Cerebellar cortex (tissue), 1 donor: ENCODE measurements at places on chromosomes 12 and 14.

DNA sequence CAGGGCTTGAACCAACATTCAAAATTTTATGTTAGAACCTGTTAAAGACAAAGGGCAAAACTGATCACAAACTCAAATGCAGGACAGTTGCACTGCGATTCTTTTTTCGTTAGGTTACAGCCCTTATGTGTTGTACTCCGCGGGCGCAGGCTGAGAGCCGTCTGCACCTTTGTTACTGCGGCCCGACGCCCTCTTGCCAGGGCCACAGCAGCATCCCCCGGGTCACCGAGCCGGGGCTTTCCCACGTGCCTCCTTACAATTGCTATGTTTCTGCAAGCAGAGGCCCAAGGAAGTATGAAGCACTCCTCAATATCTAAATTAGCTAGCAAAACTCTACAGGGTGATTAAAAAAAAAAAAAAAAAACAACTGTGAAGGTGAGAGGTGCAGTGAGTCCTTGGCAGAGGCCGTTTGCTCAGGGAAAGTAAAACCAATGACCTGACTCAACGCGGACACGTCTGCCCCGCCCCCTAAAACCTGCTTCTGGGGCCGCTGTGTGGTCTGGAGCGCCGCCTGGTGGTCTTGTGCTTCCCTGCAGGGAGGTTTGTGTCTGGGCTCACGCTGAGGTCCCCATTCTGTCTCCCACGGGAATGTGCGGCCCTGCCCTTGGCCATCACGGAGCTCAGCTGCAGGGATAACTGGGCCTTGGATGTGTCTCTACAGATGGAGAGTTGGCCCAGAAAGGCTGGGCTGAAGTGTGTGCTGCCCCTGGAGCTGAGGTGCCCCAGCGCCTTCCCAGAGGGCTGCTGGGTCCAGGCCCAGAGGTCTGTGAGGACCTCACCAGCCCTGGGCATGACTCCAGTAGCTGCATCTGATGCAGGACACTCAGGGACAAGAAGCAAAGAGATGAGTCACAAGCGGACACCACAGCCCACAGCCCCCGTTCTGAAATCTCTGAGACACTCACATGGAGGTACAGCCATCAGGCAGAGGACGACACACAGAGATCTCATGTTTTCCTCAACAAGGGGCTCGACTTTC, 418.5 kb downstream of the TMEM121 start:
- DNase-seq: peak; percentile 46

DNA sequence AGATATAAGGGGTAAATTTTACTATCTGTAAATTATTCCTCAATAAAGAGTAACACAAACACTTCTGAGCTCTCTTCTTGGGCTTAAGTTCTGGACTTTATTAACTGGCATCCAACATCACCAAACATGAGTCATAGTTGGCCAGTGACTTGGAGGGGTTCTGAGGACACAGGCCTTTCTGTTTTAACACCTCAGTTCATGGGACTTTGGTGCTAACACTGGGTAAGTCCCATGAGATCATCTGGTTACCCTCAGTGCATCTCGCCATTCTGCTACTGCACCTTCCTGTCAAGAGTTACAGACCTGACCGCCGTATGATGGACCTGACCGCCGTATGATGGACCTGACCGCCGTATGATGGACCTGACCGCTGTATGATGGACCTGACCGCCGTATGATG, 9.9 kb downstream of the SLC15A4 start:
- no peak for DNase-seq

DNA sequence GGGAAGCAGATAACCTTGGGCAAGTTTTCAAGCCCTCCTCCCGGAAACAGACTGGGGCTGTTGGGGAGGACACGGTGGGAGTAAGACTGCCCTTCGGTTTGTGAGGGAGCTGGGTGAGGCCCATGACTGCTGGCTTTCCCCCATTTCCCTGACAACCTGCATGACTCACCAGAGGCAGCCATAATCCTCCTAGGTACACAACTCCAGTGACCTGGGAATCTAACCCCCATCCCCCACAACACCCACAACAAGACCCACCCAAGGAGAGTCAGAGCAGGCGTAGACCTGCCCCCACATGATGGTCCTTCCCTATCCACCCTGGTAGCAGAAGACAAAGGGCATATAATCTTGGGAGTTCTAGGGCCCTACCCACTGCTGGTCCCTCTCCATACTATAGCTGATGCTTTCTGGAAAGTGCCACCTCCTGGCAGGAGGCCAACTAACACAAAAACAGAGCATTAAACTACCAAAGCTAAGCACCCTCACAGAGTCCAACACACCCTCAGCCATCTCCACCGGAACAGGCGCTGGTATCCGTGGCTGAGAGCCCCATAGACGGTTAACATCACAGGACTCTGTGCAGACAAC, 14.8 kb downstream of the DDX24 start:
- no peak for DNase-seq

DNA sequence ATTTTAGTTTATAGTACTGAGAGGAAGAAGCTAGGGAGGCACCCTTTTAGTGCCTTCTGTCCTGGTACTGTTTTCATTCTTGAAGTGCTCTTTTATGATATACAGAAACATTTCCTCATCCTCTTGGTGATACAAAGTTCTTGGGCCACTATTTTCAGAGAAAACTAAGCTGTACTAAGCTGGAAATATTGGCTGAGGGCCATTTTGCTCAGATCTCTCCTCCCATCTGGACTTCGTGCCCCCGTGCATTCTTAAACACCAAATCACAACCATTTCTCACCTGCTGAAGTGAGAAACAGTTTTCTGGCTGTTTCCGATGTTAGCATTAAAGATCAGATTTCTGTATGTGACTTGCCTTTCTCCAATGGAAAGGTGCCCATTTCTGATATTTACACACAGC, 158.9 kb downstream of the FBXL14 start:
- peak; percentile 28 for DNase-seq

GRCh38 chr14:61476105-61476753, 154.8 kb downstream of the PRKCH start:
- no peak for DNase-seq

DNA sequence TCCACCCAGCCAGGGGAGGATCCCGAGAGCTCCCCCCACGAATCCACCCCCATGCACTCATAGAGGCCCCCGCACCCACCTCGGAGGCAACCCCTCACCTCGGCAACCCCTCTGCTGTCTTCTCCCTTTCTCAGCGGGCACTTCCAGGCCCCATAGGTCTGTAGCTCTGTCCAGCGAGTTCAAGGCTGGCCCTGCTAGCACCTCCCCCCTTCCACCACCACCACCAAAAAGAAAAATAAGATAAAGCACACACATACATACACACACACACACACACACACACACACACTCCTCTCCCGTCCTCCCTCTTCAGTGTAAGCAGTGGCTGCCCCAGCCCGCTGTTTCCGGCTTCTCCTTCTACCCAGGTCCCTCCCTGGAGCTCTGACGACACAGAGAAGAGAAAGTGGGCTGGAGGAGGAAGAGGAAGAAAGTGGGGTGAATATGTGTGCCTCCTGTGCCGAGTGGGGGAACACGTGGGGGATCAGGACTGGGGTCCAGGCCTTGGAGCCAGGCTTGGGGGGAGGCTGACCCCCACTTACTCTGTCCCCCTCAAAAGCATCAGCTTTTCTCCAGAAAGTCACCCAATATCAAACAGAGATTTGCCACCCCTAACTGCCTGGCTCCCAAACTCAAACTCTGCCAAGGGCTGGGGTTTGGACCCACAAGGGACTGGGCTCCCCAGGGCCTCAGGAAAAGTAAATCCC, at the start of gene STAT6:
Gene STAT6 (minus strand): TSS at position 332 of the 704 bp plus-strand sequence. CDS start 3,084 bp downstream, outside the sequence.
- no peak for DNase-seq

DNA sequence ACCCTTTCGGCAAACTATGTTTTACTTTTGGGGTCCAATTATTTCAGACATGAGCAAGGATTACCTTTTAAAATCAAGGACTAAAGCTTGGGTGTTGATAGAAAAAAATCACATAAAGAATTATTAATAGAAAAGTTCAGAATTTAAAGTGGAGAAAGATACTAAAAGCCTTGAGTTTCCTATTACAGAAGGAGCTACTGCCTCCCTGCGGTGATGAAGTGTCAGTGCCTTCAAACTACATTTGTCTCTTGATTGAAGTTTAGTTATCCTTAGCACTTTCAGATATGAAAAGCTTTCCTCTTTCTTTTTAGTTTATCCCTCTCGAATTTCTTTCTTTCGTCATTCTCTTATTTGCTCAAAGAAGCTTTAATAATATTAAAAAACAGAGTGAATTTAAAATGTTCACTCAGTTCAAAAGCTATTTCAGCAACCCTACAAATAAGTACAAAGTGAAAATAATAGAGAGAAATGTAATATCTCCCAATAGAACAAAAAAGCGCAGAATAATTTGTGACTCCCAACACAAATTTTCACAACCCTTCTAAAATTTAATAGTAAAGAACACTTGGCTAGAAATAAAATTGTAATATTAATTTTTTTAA, 87.6 kb downstream of the SEC23A start:
- peak; percentile 35 for DNase-seq

GRCh38 chr14:26687301-26687837, 89.5 kb upstream of the NOVA1 start:
- DNase-seq: no peak

DNA sequence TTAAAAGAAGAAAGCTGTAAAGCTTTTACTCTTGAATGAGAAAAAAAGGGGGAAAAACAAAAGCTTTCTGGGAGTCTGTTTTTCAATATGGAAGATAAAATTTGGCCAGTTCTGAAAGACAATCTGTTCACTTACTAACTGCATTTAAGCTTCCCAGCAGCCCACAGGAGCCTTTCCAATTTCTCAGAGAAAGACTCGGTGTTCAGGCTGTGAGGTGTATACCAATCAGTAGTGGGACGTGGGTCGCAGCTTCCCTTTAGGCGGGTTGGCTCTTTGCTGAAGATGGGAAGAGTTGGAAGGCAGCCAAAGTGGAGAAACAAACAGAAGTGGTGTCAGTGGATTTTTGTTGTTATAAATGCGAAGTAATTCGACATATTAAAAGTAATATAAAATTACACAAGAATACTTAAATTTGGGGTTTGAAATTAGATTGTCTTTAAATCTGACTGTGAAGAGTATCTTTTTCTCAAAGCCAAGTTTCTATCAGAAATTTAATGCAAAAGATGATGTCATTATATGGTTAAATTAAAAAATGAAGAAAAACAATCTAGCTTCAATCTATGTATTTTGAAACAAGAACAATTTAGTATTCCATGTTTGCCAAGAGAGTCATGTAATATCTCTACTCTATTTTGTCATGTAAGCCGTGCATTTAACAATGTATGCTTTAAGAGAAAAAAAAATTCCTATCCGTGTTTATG, 590.2 kb upstream of the ATXN7L3B start:
- DNase-seq: peak; percentile 6

GRCh38 chr12:3045989-3046388, 31.2 kb upstream of the TSPAN9 start:
- DNase-seq: no peak

DNA sequence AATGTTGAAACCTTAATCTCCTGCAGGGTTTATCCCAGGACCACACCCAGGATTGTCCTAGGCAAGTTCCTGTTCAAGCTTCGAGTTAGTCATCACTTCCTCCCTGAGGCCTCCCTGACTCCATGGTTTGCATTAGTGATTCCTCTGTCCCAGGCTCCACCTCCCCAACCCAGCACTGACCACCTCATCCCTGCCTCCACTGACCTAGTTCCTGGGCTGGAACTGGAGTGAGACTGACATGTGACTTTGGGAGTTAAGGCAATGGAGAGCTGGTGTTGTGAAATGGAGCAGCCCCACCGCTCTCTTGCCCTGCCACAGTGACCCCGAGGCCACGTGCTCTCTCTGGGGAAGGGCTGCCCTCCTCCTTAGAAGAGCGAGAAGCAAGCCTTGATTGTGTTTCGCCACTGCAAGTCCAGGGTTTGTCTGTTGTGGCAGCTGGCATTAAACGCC, 15.8 kb upstream of the DTX1 start:
- no peak for DNase-seq

GRCh38 chr14:68295316-68295816, 475.8 kb downstream of the RAD51B start:
- no peak for DNase-seq
